ENCODE measurements at places on chromosomes 2 and 18. TPM values are rescaled to one million over a fixed set of nuclear protein-coding genes. Genes with fewer than 3 reads are reported as not detected.

SATB2 gene
- total RNA-seq = 4.9 TPM

EML6 gene
- total RNA-seq = 1.1 TPM

DPP4 gene
- 40.4 TPM for total RNA-seq

SLC4A1AP gene
- 36.9 TPM for total RNA-seq

REG1A gene
- not detected for total RNA-seq

DUSP19 gene
- 3.7 TPM for total RNA-seq

SPOPL gene
- 21.4 TPM for total RNA-seq

DSG4 gene
- not detected for total RNA-seq

RFX8 gene
- total RNA-seq = 15.3 TPM

RAPGEF4 gene
- total RNA-seq = 1.00 TPM

LIMS3 gene
- 14.7 TPM for total RNA-seq

LONRF2 gene
- total RNA-seq = 7.6 TPM

ST8SIA5 gene
- under 0.01 TPM for total RNA-seq

LRP2 gene
- total RNA-seq = not detected

CGREF1 gene
- total RNA-seq = 6.2 TPM

MYOM1 gene
- 0.22 TPM for total RNA-seq

CRYGD gene
- total RNA-seq = not detected

PRR30 gene
- total RNA-seq = not detected

ASPRV1 gene
- 0.11 TPM for total RNA-seq

HNRNPLL gene
- 52.2 TPM for total RNA-seq

FRZB gene
- total RNA-seq = 0.12 TPM

RETREG2 gene
- 75.1 TPM for total RNA-seq

IL36B gene
- total RNA-seq = not detected

CAPN14 gene
- total RNA-seq = 0.12 TPM

PRKAG3 gene
- not detected for total RNA-seq

PSMA8 gene
- not detected for total RNA-seq

DSG2 gene
- 22.2 TPM for total RNA-seq

ERMN gene
- total RNA-seq = not detected

GALNT5 gene
- total RNA-seq = 7.2 TPM

KLHL30 gene
- not detected for total RNA-seq

AMER3 gene
- total RNA-seq = not detected

NR4A2 gene
- total RNA-seq = 0.11 TPM

SLC23A3 gene
- 2.5 TPM for total RNA-seq

FSHR gene
- total RNA-seq = not detected

POTEJ gene
- not detected for total RNA-seq

RUFY4 gene
- not detected for total RNA-seq

CNDP1 gene
- not detected for total RNA-seq

SPDYA gene
- total RNA-seq = 1.6 TPM

CD226 gene
- 0.50 TPM for total RNA-seq

IL1RN gene
- not detected for total RNA-seq

CACNB4 gene
- 0.33 TPM for total RNA-seq

MYL1 gene
- not detected for total RNA-seq

ZNF142 gene
- 9.7 TPM for total RNA-seq

CERS6 gene
- 14.2 TPM for total RNA-seq

SNORC gene
- total RNA-seq = 1.2 TPM

KIAA2012 gene
- total RNA-seq = not detected

VWC2L gene
- total RNA-seq = under 0.01 TPM

C2orf92 gene
- total RNA-seq = 2.5 TPM

CFAP65 gene
- total RNA-seq = not detected

PTCD3 gene
- total RNA-seq = 109 TPM
